ENCODE measurements at places on chromosomes 2 and 18. TPM values are rescaled to one million over a fixed set of nuclear protein-coding genes. Genes with fewer than 3 reads are reported as not detected.

DNA sequence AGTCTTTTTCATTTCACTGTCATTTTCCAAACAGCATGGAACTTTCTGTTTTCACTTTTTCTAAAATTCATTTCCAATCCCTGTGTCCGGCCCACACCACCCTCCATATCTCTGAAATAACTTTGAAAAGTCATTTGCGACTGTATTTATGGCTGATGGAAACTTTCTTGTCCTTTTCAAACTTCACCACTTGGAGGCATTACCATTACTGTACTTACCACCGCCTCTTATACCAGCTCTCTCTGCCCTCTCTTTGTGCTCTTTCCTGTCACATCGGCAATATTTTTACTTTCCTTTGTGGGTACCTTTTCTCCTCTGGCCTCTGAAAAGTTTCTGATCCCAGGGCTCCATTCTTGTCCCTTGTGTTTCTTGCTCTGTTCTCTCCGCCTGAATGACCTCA lies 39.5 kb upstream of the IL1RL1 start:
- DNase-seq = no peak

DNA sequence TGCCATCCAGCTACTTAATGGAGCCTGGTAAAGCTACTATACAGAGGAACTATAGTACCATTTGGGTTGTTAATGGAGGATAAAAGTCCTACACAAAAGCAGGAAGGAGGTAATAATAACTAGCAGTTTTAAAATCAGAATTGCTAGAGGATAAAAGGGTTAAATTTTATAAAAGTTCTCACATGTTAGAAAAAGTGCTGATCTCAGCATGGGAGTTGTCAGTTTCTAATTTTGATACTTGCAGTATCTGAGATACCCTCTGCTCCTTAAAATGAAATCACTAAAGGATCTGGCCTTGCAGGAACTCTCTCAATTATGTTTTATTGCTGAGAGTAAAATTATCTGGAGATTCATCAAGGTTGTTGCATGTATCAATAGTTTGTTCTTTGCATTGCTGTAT lies 272.2 kb upstream of the GYPC start:
- DNase-seq = no peak

DNA sequence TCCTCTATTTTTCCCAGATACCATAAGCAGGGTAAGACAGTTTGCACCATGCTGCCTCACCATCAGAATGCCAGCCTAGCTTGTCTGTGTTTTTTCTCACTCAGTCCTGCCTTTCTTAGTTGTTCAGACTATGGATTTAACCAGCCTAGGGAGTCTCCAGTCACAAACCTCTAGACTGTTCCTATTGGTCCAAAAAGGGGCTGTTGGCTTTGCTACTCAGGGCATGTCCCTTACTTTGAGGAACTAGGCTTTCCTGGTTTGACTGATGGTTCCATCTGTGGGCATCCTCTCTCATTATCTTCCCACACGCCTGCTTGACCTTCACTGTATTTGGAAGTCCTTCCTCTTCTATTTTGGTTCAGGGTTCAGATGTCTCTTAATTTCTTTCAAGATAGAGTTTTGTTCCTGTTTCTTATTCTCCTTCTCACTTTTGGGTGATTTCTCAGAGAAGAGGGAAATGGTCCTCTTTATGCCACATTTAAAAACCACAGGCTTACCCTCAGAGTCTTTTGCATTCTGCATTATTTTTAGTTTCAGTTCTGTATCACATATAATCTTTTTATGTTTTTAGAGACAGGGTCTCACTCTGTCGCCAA lies 31.3 kb upstream of the TMEM131 start:
- no peak for DNase-seq

DNA sequence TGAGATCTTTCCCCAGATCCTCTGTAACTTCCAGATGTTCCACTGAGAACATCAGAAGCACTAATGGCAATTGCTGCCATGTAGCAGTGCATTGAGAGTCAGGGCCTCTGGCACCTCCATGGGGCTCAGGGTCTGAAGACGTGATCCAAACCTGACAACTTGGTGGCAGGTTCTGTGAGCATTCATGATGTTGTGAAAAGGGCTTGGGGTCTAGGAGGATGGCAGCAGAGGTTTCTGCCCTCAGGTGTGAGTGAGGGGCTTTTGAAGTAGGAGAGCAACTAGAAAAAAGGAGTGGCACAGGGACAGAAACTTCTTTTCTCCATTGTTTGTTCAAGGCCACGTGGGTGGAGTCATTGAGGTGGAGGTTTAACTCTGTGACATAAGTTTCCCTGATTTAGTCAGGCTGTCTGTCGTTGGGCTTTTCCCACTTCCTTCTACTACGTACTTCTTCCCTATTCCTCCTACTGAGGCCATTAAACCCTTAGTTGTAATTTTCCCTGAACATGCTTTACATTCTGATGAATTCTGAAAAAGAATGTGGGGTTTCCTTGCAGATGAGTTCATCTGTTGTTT lies 13.1 kb downstream of the CFLAR start:
- no peak for DNase-seq

- DNase-seq = no peak
Observed at GRCh38 chr2:39243469-39244123, at the start of gene CDKL4. Gene CDKL4, minus strand, starts transcription at chr2:39243970.

DNA sequence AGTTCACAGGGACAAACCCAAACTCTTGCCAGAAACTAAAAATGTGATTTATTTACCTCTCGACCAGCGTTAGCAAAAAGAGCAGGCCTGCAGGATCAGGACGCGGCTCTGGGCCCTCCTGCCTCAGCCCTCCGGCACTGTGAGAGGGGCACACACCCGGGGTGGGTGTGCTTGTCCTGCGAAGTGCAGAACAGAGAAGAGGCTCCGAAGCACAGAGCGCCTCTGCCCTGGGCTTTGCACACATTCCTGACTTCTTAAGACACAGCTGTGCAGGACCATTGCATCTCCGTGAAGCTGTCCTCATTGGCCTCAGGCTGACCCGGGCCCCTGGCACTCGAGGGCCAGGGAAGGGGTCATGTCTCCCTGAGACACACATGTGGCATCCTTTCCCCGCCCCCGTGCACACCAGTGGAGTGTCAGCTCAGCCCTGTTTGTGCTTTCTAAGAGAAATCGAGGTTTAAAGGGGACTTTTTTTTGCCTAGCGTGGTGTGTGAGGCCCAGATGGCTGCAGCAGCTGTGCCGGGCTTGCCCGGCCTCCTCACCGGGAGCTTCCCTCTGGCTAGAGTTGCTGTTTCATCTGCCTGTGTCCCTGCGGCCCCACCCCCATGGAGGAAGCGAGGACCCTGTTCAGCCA lies 9.9 kb upstream of the NFATC1 start:
- no peak for DNase-seq

UPP2 gene
- total RNA-seq = not detected

All from left cardiac atrium (tissue), 4 donors.